NCI-H1092 treated with DMSO at 0.1 percent for 48 hours (cell line): ENCODE measurements at places on chromosomes 12 and 14.

DNA sequence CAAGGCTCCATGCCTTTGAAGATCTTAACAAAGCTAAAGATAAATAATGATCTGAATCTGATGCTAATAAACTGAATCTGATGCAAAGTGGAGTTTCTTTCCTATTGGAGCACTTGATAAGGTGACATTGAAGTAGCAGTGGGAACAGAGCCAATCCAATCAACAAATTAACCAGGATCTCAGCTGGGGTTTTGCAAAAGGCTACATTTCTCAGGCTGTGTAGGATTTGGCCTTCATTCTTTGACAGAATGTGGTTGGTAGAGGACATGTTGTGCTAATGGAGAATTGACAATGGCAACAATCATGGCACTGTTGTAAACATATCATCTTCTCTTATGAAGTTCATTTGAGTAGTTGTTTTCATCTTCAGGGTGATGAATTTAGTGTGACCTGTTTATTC is 164.9 kb downstream of the CCDC91 start:
- no peak for DNase-seq

DNA sequence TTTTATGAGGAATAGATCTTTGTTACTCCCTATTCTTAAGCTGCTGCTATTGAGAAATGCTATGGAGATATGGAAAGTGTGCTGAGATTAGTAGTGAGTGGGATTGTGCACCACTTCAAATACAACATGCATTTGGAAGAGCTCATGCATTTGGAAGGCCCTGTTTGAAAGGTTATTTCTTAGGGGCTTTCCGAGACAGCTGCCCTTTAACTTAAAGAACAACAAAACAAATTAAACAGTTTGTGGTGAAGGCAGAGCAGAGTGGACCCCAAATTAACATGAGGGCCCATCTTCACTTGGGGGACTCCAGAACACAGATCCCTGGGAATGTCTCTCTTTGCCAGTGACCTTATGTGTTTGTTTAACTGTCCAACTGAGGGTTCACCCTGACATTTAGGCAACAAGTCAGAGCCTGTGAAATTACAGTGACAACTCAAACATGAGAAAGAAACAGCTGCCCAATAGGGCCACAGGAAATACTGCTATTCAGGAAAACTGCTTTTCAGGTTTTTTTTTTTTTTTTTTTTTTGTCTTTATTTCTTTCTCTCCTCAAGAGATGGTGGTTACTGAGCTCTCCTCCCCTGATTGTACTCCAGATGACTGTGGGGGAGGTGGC is 41.4 kb upstream of the IGF1 start:
- no peak for DNase-seq

GRCh38 chr14:35402323-35403113 is 2.0 kb downstream of the NFKBIA start:
- DNase-seq = no peak

- no peak for DNase-seq
These were observed 472.1 kb downstream of the BCL11B start for GRCh38 chr14:98799891-98800290.

DNA sequence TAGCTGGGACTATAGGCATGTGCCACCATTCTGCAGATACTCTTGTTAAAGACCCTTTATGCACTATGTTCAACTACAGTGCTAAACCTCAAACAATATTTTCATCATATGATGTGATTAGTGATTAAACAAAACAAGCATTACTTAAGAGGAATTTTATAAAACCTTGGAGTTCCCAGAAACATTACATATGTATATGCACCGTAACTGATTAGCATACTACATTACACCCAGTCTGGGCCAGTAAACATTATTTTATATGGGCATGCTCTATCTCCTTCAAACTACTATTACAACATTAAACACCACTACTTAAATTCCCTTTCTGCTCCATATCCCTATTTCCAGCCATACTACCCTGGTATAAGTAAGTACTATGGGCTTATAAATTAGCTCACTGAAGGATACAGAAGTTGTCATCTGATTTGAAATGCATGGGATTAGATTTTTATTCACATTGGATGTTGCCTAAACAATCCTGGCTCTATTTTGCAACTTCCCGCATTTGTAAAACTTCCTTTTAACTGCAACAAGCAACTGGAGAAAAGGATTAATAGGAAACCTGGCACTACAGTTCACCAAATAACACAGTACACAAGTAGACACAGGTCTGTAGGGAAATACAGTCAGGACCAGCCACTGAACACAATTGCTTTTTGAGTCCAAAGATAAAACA is 205.8 kb downstream of the MED13L start:
- no peak for DNase-seq

- no peak for DNase-seq
These were observed 463.4 kb downstream of the LRFN5 start for GRCh38 chr14:42070031-42070430.

GRCh38 chr14:100341301-100342031 is 18.3 kb downstream of the SLC25A47 start:
- no peak for DNase-seq

DNA sequence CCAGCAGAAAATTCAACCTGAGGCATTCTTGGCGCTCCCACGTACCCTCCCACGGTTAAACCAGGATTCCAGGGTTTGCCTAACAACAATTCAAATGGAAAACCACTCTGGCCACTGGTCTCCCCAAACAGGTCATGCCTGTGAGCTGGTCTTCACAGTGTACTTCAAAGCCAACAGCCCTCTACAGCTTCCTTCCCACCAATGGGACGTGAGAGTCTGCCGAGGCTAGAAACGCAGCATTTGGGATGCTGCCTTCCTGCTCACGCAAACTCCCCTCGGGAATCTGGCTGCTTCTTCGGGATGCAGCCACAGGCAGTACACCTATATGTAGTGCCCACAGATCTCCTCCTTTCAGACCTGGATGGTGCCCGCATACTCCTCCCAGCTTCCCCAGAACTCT is 149.1 kb downstream of the KLHL28 start:
- no peak for DNase-seq

DNA sequence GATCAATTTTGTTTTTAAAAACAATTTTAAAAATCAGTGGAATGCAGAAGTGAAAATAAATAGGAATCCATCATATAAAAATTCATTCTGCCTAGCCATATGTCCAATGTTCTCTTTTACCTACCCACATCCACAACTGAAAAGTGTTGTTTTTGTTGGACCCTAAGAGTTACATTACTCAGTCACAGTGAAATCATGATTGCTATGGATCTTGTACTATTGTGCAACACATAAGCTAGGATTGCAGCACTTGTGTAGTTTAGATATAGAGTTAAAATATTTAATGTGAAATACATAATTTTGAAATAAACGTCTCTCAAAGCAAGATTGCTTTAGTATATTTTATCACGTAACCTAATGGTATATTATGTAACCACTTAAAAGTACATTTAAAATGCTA is 213.3 kb upstream of the CLEC14A start:
- no peak for DNase-seq

- no peak for DNase-seq
These were observed 32.1 kb upstream of the SGPP1 start for GRCh38 chr14:63760014-63760413.

GRCh38 chr12:89856431-89856830 is 147.8 kb upstream of the ATP2B1 start:
- DNase-seq = no peak

GRCh38 chr12:111425655-111426054 is 19.9 kb downstream of the SH2B3 start:
- DNase-seq = no peak

DNA sequence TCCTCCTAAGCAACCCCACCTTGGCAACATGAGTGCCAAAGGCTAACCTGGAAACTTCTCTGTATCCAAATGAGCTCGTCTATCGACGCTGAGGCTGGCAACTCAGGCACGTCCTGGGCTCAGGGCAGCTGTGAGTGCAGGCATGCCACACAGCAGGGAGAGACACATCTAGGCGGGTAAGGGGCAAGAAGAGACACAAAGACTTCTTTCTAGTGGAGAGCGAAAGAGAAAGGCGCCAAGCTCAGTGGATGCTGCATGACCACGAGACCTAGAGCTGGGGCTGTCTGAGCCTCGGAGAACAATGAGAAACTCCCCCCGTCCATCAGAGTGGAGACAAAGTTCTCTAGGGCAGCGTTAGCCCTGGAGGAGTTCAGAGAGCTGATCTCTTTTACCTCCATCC is 170.4 kb downstream of the CALM1 start:
- no peak for DNase-seq

DNA sequence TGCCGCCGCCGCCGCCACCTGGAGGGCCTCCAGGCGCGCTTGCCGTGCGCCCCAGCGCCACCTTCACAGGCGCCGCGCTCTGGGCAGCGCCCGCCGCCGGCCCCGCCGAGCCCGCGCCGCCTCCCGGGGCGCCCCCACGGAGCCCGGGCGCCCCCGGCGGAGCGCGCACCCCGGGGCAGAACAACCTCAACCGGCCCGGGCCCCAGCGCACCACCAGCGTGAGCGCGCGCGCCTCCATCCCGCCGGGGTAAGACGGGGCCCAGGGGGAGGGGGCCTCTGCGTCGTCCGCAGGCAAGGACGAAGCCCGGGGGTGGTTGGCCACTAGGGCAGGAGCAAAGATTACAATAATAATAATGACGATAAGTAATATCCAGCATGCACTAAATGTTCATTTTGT is 21.3 kb downstream of the DTX1 start:
- DNase-seq = no peak

DNA sequence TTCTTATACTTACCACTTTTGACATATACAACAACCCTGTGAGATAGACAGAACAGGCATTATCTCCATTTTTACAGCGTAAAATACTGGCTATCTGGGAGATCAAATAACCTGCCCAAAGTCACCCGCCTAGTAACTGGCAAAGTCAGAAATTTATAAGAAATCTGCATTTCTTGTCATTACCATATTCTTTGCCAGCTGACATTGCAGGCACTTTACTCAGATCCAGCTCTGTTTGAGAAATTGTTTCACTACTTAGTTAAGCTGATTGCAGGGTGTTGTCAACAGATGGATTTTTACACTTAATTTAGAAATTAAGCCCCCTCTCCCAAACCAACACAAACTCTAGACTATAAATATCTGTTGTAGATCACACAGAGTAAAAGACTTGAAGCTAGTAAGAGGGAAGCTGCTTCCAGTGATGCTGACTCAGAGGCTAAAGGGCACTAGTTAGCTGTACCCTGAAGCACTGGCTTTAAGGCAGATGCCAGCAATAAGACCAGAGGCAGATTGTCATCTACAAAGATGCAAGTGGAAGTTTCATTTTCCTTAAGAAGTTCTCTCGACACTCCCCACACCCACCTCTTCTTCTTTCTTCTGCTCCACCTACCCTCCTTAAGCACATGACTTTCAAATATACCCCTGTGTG is 153.1 kb downstream of the ANO6 start:
- DNase-seq = no peak

DNA sequence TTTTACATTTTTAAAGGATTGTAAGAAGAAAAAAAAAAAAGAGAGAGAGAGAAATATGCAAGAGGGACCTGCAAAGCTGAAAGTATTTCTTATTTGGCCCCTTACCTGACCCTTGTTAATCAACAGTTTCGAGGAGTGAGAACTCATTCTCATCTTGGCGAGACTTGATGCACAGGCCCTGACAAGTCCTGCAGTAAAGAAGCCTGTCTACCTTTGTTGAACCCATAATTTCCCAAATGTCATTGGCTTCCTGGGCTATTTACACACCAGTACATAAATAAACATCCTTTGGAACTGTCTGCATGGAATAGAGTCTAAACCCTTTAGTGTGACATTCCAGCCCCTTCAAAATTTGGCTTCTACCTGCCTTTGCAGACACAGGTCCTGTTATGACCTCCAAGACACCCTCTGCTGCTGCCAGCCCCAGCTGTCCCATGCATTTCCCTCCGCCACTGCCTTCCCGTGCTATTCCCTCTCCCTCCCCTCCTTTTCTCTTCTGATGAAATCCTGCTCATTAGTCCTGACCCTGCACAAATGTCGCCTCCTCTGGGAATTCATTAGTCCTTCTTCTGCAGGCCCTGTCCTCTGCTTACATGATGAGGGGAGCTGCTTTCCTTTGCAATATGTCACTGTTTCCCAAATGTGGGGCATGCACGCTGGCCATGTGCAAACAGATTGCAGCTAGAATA is 35.1 kb downstream of the MYL2 start:
- no peak for DNase-seq

DNA sequence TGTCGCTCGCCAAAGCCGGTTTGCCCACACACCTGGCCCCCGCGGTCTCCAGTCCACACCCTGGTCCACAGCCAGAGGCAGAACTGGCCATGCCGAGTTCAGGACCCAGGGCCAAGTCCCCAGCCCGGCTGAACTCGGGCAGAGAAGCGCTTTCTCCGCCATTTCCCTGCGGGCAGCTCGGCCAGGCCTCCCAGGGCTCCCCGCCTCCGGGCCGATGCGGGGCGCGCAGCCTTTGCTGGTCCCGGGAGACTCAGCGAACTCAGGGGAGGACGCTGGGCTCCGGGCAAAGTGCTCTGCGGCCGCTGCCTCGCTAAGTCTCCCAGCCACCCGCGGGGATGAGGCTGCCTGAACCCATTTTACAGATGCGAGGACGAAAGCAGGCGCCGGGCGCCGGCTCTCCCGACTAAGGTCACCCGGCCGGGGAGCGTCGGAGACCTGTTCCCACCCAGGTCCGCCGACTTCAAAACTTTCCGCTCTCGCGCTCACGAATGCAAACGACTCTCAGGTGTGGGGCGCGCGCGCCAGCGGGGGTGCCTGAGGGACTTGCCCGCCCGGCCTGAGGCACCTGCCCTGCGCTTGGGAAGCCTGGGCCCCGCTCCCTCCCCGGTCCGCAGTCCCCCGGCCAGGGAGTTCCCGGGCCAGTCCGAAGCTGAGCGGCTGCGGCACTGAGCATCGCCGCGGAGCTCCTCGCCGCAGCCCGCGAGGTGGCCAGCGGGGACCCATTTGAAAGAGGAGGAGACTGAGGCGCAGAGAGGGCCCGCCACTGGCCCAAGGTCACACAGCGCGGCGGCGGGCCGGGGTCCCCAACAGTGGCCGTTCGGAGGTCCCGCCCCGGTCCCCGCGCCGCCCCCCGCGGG is 627 bp downstream of the TESC start:
- DNase-seq = no peak

DNA sequence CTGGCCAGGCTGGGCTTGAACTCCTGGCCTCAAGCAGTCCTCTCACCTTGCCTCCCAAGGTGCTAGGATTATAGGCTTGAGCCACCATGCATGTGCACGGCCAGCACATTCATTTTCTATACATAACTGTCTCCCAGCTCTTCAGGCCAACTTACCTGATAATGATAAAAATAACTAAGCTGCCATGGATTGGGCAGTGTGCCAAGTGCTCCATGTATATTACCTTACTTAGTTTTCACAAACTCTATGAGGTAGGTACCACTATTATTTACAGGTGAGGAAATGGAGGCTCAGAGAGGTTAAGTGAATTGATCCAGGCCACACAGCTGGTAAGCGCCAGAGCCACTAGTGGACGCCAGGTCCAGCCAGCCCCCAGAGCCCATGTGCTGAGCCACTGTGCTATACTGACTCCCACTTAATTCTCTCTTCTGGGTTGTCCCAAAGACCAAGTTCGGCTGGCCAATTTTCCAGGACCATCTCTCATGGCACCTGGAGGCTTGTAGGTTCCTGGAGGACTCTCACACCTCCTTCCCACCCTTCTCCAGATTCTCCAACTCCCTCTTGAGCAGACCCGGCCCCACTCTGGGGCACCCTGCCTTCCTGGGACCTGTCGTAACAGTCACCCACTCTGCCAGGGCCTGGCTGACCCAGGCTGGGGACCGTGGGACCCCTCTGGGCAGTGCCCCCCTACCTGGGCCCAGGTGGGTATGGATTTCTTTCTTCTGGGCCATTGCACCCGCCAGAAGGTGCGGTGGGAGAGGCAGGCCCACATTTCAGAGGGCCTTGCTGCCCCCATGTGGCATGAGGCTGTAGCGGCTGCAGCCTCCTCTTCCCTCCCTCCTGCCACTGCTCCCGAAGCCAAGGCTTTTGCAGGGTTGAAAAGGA is 30.2 kb upstream of the CIPC start:
- DNase-seq = peak; percentile 71
